Stimulated activated CD8-positive, alpha-beta memory T cell treated with anti-CD3 and anti-CD28 coated beads, Interleukin-15, amount 100 ng/mL, for 1 hour (primary cell): ENCODE measurements at places on chromosomes 4 and X.

DNA sequence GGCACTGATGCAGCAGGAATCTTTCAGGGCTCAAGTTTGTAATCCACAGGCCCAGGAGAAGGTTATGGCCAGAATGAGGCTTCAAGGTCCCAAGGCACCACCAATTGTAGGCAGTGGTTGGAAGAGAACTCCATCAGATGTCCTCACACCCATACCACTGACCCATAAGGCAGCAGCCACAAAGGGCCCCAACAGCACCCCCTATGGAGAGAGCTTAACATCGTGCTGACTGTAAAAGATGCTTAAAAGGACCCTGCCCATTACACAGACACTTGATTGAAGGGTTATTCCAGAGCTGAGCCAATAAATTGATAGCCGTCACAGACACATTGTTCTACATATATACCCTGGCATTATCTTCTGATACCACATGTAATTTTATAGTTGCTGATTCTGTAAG, 113.7 kb downstream of the SOWAHB start:
- no peak for DNase-seq

DNA sequence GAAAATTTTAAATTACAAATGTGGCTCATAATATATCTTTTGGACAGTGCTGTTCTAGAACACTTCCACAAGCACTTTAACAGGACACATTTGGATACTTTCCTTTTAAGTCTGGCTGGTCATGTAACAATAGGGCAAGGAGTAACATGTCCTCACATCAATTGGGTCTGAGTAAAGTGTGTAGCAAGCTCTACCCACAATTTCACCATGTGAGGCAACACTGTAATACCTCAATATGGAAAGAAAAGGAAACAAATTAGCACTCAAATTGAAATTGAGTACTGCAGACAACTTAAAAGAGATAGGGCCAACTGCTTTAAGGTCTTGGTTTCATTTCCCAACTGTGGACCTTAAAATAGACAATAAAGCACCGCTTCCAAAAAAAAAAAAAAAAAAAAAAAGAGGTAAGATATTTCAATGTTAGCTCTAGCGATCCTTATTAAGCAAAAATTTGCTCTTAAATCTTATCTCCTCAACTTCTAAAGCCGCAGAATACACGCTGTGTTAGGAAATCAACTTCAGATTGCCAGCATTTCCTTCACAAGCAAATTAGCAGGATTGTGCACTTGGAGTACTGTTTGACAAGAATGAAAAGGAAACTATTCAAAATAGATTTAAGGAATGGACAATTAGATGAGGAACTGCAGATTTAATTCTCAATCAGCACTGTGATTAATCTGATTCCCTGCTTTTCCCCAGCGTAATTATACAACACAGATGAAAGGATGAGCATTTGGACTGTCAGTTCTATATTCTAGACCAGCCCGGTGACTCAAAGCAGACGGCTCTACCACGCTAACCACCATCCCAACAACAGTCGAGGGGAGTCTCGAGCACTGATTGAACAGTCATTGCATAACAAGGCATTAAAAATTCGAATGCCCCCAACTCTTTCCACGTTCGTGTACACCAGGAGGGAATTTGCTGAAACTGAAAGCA, 1.6 kb downstream of the CASK start:
- DNase-seq, result no peak

- no peak for DNase-seq
Measured at GRCh38 chrX:153725039-153725831, 579 bp downstream of the ABCD1 start.

- DNase-seq, result no peak
Measured at GRCh38 chr4:26369581-26369980, 48.8 kb downstream of the RBPJ start.

- no peak for DNase-seq
Measured at GRCh38 chrX:8341814-8342590, 122.6 kb upstream of the VCX3B start.

- DNase-seq, result no peak
Measured at GRCh38 chrX:107102980-107103379, 15.6 kb downstream of the RBM41 start.

DNA sequence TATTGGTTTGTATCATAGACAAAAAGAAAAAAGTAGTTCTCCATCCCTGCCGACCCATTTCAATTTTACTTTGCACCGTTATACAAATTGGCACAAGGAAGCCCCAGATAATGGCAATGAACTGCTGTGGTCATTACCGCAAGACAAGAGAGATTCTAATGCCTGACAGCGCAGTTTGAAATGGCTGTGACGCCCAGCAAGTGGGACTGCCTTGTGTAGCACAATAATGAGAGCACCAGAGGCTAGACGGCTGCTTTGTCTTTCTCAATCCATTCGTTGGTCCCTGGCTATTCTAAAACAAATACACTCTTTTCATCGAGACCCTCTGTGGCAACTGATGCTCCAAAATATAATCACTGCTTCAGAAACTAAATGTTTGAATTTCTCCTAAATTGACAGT, 192.4 kb upstream of the NEIL3 start:
- no peak for DNase-seq

- no peak for DNase-seq
Measured at GRCh38 chr4:168587411-168588125, 90.7 kb downstream of the PALLD start.

GRCh38 chr4:2768921-2769336, 12.8 kb upstream of the TNIP2 start:
- no peak for DNase-seq

DNA sequence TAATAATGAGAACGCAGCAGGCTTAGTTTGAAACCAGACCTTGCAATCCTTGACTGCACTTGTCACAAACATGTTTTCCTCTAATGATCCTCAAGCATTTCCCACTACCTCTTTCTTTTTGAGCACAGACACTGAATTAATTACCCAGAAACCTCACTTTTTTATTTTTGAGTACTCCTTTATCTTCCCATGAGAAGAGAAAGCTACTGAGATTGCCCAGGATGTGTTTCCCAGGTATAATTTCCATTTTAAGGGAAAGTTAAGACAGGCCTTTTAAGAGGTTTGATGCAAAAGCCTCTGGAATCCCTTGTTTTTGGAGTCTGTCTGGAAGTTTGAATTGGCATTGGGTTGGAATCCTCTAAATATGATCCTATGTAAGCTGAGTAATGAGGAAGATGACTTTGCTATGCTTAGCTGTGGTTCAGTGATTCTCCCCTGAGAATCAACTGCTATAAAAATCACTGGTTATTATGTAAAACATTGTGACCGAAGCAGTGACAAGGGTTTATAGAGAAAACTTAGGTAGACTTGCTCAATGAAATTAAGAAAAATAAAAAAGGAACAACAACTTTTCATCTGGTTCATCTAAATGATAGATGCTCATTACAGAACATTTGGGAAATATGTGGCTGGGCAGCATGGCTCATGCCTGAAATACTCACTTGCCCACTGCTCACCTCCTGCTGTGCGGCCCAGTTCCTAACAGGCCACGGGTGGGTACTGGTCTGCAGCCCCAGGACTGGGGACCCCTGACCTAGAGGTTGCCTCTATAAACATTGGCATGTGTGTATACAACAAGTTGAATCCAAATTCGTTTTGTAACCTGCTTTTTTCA, 10.8 kb upstream of the RHOH start:
- DNase-seq, result no peak

- no peak for DNase-seq
Measured at GRCh38 chr4:79682801-79683530, 274.9 kb upstream of the GK2 start.

- DNase-seq, result no peak
Measured at GRCh38 chr4:39609454-39609931, 29.2 kb downstream of the SMIM14 start.

DNA sequence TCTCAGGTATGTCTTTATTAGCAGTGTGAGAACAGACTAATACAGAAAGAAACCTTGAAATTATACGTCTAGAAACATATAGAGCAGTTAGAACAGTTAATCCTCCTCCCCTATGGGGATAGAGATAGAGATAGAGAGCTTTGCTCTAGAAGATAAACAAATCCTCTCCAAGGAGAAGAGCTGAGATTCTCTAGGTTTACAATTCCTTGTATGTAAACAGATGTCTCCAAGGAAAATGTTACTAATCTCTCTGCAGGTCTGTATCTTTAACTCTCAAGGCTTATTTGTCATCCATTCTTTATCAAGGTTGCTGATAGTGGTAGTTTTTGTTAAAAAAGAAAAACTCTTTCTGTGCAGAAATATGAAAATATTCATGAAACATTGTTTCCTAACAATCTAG, 282.1 kb upstream of the GIMD1 start:
- DNase-seq, result no peak

GRCh38 chr4:19047279-19047880, 1025.8 kb upstream of the LCORL start:
- DNase-seq, result no peak

- DNase-seq, result no peak
Measured at GRCh38 chr4:173503330-173504180, 26.5 kb downstream of the HAND2 start.

GRCh38 chr4:10074076-10074766, 42.4 kb downstream of the WDR1 start:
- no peak for DNase-seq

GRCh38 chr4:7281691-7282665, 89.6 kb downstream of the SORCS2 start:
- DNase-seq, result no peak

DNA sequence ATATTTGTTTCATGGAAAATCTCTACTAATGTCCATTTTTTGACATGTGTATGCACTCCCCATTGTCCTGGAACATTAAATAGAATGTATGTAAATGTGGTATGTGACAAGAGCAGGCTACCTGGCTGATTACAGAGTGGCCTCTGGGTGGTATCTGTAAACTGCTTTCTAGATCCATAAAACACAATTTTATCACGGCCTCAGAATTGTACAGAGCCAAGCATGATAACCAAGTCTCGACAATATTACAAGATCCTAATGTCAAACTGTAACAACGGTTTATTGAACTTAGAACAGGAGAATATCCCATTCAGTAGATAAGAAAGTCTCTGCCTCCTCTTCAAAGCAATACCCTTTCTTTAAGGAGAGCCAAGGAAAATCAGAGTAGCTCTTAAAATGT, 212.4 kb downstream of the PCDH7 start:
- DNase-seq, result no peak

DNA sequence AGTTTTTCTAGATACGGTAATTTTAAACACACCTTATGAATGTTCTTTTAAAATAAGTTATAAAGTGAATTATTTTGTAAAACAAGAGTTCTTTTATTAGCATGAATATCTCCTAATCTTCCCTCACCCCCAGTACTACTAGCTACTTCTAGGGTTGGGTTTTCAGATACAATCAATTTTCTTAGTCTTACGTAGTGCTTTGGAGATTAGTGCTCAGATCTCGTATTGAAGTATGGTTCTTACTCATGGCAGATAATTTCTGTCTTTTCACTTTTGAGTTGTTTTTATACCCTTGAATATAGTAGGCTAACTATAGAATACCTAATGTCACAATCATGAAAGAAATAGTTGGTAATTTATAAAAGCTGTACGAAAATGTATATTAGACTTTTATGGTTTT, 43.2 kb downstream of the CDKL5 start:
- DNase-seq, result no peak

GRCh38 chrX:10893366-10893765, 217.8 kb upstream of the HCCS start:
- no peak for DNase-seq

DNA sequence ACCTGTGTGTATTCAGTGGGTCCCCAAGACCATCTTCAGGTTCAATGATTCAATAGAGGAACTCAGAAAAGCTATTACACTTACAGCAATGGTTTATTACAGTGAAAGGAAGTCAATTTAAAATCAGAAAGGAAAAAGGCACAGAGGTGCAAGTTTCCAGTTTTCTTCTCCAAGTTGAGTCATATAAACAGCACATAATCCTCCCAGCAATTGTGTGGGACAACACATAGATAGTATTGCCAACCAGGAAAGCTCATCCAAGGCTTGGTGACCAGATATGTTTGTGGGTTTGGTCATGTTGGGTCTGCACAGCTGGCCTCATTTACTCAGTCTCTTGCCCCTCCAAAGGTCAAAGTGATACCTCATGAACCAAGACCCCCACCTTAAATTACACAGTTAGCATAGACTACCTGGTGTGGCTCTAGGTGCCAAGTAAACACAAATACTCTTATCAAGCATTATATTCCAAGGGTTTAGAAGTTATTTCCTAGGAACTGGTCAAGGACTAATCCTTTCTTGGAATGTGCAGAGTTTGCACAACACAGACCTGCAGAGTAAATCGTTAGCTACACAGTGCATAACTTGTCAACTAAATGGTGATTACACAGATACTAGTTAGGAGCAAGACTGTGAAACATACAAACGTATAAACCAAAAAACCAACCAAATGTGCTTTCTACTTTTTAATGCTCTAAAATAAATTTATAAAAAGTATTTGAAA, 777.3 kb downstream of the PCDH18 start:
- DNase-seq, result no peak
